NCI-H2081 treated with DMSO at 0.1 percent for 48 hours (cell line): ENCODE measurements at places on chromosomes 2 and 18.

GRCh38 chr2:19114754-19115231 lies 243.6 kb downstream of the OSR1 start:
- no peak for DNase-seq

GRCh38 chr2:102798181-102798580 lies 36.4 kb downstream of the TMEM182 start:
- no peak for DNase-seq

DNA sequence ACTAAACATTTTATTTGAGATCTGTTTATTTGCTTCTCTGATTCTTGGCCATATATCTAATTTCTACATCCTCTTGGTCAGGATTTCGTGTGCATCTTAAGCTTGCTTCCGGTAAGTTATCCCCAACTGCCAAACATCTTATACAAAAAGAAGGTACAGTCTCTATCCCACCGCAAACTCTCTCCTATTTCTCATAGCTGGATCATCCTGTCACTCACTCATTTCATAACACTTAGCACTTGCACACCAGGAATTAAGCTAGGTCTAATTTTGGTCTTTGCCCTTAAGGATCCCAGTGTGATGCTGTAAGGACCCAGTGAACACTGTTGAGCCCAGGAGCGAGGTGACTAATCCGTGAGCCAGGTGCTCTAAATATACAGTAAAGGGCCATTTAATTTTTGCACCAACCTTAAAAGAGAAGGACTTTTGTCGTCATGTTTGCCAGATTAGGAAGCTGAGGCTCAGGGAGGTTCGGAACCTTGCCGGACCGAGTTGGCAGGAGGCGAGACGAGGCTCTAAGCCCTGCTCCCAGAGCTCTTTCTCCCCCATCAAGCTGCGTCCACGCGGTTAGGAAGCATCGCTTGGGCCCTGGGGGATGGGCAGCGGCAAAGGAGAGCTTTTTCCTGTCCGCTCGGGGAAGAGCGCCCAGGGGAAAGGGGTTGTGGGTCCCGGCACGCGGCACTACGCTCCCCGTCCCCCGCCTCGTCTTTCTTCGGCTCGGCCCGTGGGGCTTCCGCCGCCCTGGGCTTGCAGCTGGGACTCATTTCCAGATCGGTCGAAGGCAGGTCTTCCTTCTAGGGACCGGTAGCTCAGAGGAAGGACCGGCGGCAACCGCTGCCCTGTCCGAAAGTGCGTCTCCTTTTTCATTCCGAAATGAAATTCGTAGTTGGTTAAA lies 4.1 kb upstream of the ITPRIPL1 start:
- DNase-seq: no peak

GRCh38 chr2:172012677-172013391 lies 13.1 kb downstream of the METAP1D start:
- DNase-seq: no peak

DNA sequence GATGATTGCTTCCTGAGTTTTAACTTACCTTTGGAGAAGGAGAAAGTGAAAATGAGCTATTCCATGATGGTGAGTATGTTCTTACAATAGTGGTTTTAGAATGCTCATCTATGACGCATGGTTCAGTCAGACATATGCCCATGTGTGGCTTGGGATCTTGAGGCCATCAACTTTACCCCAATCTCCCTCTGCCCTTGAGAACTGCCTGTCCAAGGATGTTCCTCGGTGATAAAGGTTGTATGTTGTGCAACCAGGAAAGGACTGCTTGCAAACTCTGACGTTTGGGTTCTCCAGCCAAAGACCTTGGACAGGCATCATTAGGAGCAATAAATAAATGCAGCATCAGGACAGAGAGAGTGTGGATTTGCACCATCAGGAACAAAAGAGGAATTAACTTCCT lies 165.0 kb downstream of the ZEB2 start:
- DNase-seq: no peak

DNA sequence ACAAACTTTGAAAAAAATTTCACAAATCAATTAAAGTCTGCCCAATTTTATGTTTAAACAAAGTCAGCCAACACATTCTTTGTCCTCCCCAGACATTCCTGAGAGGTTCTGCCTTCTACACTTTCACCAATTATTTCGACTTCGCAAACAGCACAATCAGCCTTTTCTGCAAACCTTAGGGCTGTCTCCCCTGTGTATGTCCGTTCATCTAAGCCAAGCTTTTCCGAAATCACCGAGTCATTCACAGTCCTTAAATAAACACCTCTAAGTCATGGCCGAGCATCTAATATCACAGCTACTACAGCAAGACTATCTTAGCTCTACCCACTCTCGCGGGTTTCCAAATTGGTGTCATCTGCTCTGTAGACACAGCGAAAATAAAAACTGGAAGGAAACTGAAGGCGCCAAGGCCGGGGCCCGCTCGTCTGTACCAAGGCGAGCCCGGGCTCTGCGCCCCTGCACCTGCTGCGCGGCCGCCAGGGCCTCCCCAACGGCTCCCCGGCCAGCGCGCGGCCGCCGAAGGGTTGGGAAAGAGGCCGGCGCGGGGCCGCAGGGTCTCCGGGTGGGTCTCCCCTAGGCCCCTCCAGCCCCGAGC lies 730 bp downstream of the ODC1 start:
- DNase-seq: no peak

- DNase-seq: no peak
These were observed 21.6 kb upstream of the DSC3 start for GRCh38 chr18:31064130-31064529.

DNA sequence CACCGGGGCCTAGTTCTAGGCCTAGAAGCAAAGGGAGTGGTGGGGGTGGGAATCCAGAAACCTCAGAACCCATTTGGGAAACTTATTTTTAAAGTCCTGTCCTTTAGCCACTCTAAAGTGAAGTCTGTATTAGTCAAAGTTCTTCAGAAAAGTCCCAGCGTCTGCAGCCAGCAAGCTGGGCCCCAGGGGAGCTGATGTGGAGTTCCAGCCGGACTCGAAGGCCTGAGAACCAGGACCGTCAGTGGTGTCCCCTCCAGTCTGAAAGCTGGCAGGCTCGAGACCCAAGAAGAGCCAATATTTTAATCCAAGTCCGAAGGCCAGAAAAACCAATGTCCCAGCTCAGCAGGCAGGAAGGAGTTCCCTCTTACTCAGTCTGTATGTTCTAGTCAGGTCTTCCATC lies 32.4 kb downstream of the ID2 start:
- no peak for DNase-seq

- DNase-seq: no peak
These were observed 10.0 kb upstream of the D2HGDH start for GRCh38 chr2:241724259-241724974.

- no peak for DNase-seq
These were observed 366.3 kb downstream of the SS18 start for GRCh38 chr18:25724121-25724520.

- no peak for DNase-seq
These were observed 235.7 kb downstream of the PTH2R start for GRCh38 chr2:208642125-208642779.

- no peak for DNase-seq
These were observed 148.8 kb upstream of the MAPRE2 start for GRCh38 chr18:34892379-34892778.

- no peak for DNase-seq
These were observed 32.3 kb downstream of the COPS8 start for GRCh38 chr2:237118025-237118424.

- no peak for DNase-seq
These were observed 76.9 kb downstream of the TTC21B start for GRCh38 chr2:165876712-165877111.

- no peak for DNase-seq
These were observed 82.0 kb upstream of the SLC66A3 start for GRCh38 chr2:11073251-11073650.

- DNase-seq: no peak
These were observed 71.8 kb downstream of the NUP35 start for GRCh38 chr2:183195998-183196409.

DNA sequence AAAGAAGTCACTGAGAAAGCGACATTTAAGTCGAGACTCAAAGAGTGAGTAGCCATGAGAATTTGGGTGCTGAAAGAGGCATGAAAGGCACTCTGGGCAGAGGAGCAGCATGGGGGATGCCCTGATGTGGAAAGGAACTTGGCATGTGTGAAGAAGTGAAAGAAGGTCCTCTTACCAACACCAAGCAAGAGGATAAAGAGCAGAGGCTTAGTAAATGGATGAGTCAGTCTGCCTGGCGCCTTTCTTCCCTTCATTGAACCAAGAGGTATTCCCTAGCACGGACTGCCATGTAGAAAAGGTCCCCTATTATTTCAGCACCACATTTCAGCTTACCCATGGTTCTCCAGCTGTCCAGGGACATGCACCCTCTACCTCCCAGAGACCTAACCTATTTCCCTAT lies 221.1 kb upstream of the NRP2 start:
- no peak for DNase-seq

DNA sequence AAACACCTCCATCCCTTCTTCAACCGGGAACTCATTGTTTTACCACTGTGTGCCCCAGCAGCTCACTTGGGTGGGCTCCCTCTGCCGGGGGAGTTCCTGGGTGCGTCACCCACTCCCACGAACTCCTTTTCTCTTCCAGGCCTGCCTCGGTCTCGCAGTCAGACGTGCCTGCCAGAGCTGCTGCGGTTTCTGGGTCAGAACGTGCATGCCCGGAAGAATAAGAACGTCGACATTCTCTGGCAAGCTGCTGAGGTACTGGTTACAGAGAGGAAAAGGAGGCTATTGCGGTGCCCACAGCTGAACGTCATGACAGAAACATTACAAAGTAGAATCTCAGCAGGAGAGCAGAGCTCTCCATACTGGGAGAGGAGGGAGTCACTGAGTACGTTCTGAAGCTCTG lies 35.6 kb downstream of the COA5 start:
- no peak for DNase-seq

GRCh38 chr2:199223791-199224190 lies 233.9 kb downstream of the SATB2 start:
- no peak for DNase-seq

DNA sequence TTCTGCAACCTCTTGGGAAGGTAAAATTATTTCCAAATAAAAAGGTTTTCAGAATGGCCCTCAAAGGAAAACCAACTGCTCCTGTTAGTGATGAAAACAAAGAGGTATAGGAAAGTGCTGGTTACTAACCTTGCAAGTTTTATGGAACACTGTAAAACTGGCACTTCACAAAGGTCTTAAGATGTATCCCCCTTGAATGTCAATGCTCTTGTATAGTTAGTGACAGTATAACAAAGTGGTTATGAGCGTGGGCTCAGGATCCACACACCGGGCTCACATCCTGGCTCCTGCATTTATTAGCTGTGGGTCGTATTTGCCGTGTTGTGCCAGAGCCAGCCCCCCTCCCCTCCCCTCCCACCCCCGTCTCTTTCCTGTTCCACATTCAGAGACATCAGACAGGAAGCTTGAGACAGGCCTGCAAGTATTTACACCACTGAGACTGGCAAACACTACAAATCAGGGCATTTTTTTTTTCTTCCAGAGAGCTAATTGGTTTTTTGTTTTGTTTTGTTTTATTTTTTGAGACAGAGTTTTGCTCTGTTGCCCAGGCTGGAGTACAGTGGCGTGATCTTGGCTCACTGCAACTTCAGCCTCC lies 9.2 kb upstream of the DNPEP start:
- DNase-seq: no peak

- no peak for DNase-seq
These were observed 1.3 kb downstream of the CTDP1 start for GRCh38 chr18:79680891-79681339.

DNA sequence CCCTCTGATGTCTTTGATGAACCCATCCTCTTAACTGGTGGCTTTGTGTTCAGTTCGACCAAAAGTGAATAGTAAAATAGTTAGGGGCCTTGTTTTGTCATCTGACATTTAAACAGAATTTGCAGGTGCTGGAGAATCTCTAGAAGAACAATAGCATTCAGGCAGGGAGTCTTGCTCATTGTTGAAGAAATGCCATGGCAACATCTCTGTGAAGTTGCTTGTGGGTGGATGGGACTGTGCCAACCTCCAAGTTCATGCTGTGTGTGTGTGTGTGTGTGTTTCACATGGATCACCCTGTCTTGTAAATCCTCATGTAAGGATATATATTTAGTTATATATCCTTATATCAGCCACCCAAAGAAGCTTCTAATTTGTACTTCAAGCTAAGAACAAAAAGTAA lies 66.7 kb downstream of the SKA1 start:
- DNase-seq: no peak

DNA sequence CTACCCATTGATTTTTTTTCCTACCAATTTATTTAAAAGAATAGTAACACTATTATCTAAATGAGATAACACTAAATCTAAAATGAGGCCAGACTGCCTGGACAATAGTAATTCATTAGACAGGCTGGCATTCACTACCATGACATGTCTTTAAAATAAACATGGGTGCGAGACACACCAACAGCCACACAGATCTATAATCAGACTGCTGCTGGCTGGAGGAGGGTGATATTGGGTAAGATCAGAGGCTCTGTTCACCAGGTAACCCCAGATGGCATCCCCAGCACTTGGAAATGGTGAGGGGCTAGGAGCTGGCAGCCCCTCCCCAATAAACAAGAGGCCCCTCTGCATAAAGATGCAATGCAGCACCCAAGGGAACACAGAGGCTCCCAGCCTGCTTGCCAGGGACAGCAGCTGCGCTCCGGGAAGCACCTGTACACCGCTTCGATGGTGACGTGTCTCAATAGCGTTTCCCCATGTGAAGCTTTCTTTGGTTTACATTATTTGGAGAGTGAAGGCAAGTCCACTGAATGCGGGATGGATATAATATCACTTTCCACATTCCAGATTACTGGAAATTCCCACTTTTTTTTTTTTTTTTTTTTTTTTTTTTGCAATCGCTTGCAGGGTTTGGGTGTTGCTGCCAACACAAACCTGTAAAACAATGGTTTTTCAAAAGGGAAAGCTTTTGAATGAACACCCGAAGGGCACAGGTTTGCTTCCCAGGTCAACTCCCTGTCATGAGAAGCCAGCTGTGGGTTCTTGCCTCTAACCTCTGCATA lies 159.0 kb downstream of the ZNF516 start:
- DNase-seq: peak; percentile 7

DNA sequence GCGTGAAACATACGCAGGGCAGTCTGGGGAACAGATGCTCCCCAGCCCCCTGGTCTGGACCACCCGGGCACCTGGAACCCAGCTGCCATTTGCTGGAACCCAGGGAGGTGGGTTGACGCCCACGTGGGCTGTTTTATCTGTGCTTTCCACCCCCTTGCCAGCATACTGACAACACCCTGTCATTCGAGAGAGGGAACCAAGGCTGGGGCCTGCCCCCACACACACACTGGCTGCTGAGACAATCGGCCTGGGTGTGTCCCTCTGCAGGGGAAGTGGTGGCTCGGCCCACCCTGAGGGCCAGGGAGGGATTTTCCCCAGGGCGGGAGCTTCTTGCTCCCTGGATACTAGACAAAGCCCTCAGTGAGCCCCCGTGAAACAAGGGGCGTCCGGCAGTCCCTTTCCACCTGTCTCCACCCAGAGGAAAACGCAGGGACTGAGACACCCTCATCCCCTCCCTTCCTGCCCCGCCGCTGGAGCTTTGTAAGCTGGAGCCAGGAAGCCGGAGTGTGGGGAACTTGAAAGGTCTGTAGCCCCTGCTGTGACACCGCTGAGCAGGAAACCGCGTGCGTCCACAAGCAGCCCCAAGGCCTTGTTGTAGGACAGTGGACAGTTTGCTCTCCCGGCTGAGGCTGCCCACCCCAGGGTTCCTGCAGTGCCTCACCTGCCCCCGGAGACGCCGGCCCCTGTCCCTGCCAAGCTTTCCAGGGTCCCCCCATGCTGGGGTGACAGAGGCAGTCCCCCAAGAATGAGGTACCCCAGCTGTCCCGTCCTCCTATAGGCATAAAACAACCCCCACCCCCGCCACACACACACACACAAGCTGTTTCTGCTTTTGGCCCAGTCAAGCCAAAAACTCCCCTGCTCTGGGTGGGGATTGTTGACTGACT lies 14.1 kb upstream of the KLF11 start:
- DNase-seq: no peak

- DNase-seq: no peak
These were observed 75.6 kb downstream of the LDAH start for GRCh38 chr2:20747317-20747716.

- no peak for DNase-seq
These were observed 60.4 kb downstream of the WDSUB1 start for GRCh38 chr2:159226059-159226461.
